Frontal cortex (tissue), 4 donors: ENCODE measurements at places on chromosomes 4 and X.

DNA sequence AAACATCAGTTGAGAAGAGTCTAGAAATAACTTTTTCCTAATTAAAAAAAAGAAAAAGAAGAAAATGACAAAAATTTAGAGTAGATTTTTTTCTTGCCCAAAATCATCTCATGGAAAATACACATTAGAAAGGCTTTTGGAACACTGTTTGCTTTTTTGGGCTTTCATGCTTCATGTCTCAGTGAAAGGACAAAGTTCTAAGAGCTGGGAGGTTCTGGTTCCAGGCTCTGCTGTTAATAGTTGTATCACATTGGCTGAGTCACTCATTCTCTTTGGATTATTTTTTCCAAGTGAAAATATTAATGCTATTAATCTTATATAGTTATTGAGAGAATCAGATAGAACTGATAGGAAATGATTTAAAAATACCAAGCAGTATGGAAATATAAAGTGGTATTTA is 32.9 kb upstream of the ETNPPL start:
- no peak for DNase-seq

- no peak for DNase-seq
These were observed 825 bp downstream of the DYNLT3 start for GRCh38 chrX:37846558-37846933.

DNA sequence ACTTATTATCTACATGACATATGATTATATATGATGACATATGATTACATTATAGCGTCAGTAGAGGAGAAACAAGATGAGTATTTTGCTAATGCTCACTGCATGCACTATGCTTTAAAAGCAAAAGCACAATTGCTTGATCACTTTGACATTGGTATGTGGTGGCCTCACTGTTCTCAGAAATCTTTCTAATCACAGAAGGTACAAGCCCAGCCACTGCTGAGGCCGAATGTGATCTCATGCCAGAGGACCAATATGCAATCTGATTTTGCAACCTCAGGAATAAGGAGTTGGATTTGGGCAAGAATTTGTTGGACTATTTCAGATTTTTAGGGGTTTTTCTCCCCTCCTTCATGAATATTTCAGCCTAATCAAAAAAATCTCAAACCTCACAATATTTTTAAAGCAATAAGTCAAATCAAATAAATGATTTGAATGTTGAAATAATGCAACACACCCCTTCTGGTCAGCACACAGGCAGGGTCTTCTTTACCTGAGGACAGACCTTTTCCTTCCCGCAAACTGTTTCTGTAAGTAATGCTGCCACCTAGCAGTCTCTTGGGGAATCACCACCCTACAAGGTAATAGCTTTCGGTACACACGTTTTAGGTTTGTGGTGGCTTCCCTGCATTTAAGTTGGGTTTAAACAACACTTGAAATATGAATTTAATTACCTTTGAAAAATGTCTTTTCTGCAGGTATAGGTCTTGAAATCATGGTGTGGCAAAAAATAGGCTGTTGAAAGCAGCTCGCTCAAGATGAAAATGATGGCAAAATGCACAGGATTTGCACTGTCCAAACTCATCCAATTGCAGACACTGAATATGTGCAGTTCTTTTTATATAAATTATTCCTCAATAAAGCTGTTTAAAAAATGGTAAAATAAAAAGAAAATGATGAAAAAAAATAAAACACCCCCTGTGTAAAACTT is 4.8 kb upstream of the CXCL13 start:
- DNase-seq, result peak; percentile 30

GRCh38 chrX:69163936-69164741 is 1.1 kb downstream of the PJA1 start:
- no peak for DNase-seq

GRCh38 chr4:130125467-130125866 is 1029.5 kb downstream of the C4orf33 start:
- DNase-seq, result no peak

- DNase-seq, result no peak
These were observed 88.9 kb upstream of the MID1 start for GRCh38 chrX:10709276-10709675.
